ENCODE measurements at places on chromosomes 1 and 21. TPM values are rescaled to one million over a fixed set of nuclear protein-coding genes. Genes with fewer than 3 reads are reported as not detected.
A peak's percentile ranks its signal among the peaks of the same experiment; 100 is the strongest.

GRCh38 chr1:33874636-33875035, 10.8 kb downstream of the HMGB4 start:
- peak; percentile 9 for DNase-seq

DNA sequence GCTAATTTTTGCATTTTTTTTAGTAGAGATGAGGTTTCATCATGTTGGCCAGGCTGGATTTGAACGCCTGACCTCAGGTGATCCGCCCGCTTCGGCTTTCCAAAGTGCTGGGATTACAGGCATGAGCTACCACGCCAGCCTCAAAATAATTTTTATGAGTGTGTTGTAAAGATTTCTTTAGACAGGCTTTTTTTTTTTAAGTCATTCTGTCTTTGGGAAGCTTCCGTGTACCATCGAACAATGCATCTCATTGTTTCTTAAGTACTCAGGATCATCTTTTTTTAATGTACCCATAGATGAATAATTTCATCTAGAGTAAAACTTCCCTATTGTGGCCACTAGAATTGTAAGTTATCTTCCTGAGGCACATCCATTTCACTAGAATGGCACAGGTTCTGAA, 19.6 kb upstream of the SDC3 start:
- DNase-seq = no peak

DNA sequence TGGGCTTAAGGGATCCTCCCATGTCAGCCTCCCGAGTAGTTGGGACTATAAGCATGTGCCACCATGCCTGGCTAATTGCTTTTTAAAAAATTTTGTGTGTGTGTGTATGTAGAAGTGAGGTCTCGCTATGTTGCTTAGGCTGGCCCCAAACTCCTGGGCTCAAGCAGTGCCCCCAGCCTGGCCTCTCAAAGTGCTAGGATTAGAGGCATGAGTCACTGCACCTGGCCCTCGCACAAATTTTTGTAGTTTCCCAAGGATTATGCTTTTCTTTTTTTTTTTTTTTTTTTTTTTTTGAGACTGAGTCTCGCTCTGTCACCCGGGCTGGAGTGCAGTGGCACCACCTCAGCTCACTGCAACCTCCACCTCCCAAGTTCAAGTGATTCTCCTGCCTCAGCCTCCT, 144.4 kb upstream of the HNRNPU start:
- DNase-seq = no peak

DNA sequence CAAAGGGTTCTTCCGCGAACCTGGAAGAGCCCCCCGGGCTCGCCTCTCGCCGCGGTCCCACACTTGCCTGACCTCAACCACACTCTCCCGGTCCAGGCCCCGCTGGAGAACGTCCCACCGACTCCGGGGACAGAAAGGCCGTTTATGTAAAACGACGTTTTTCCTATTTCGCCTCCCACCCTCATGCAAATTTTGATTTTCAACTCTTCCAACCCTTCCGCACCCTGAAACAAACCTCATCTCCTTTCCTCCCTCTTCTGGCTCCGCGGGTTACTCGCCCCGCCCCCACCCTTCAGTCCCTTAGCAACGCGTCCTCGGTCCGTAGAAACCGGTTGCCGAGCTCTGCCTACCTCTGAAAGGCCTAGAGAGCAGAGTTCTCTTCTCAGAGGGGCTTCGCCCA, at the start of gene C1orf141:
TSS of gene C1orf141 (minus strand) at position 276 of the 400 bp plus-strand sequence. CDS start 7,730 bp downstream, outside the sequence.
- peak; percentile 68 for DNase-seq

GABRD gene
- 1.0 TPM for polyA plus RNA-seq

DNA sequence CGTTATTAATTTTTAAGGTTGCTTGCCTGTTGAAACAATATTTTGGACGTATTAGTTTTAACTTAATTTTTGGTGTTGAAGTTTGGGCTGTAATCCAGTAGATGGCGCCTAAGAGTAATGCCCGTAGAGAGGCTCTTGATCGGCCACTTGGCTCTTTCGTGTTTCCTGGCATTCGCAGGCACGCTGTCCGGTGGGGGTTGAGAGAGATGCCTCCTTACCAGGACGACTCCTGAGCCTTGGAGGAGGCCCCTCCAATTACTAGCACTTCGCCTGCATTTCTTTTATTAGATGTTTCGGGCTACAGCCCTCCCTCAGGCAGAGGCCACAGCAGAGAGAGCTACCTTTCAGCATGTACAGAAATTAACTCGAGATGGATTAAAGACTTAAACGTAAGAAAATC, 12.0 kb downstream of the OR2M4 start:
- DNase-seq = no peak

DNA sequence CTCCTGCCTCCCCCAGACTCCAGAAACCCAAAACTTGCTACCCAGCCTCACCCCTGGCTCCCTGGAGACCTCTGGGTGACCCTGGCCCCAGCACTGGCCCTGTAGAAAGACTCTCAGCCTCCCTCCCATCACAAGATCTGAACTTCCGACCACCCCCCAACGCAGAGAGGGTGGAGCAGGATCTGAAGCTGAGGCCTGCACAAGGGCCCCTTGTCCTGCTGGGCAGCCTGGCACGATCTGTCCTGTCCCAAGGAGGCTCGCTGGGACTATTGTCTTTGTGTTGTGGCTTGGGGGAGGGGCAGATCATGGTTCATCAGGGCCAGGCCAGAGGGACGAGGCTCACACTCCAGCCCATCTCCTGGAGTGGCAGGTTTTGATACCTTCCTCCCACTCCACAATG, 20.0 kb downstream of the PHLDA3 start:
- DNase-seq = no peak

DNA sequence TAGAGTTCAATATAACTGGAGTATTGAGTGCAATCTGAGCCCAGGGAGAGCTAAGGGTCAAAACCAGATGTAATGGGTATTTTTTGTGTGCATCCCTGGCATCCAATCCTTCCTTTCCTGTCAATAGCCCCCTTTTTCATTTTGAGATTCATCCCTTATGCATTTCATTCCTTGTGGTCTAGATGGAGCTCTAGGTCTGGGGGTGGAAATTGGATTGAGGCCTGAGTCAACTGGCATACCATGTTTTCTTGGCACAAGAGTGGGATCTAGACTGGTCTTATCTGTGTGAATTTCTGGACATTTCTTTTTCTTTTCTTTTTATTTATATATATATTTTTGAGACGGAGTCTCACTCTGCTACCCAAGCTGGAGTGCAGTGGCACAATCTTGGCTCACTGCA, 67.3 kb upstream of the RAB3GAP2 start:
- no peak for DNase-seq

DNA sequence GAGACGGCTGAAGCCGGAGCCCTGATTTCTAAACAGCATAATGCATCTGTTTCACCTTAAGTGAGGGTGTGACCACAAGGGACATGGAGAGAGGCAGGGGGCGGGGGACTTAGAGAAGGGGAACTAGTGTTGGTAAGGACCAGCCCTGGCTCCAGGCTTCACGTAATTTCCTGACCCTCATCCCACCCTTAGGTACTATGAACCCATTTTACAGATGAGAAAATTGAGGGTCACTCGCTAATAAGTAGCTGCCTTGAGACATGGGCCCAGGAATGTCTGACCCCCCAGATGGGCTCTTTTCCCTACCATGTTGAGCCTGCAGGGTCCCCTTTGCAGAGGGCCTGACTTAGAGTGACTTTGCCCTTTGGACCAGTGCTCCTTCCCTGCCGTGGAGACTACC, 4.7 kb downstream of the EPHA8 start:
- DNase-seq = no peak

TNFRSF4 gene
- 2.4 TPM for polyA plus RNA-seq

- DNase-seq = no peak
Measured at GRCh38 chr1:107473065-107473464, 332.2 kb downstream of the NTNG1 start.

CSRP1 gene
- 46.2 TPM for polyA plus RNA-seq

- no peak for DNase-seq
Measured at GRCh38 chr1:17466359-17466758, 26.9 kb upstream of the RCC2 start.

PRAMEF13 gene
- polyA plus RNA-seq = not detected

DNA sequence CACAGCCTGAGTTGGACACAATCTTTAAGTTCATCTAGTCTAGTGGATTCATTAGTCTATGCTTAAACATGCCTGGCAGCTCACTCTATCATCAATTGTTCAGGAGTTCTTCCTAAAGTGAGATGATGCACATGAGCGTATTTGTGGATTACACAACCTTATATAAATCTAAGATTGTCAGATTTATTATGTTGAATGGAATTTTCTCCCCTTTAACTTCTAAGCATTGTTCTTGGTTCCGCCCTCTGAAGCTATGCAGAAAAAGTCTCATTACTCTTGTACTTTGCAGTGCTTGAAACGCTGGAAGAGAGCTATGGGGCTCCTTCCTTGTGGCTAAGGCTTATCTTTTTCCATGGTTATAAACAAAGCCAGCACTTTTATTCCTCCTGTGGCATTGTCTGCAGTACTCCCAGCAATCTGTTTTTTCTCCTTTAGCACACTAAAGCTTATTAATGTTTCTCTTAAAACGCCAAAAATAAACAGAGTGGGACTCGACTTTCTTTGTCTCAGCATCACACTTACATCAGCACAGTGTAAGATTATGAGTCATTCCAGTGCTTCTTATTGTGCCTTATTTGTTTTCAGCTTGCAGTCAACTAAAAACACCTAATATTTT, 316.8 kb upstream of the CAMK1G start:
- DNase-seq = no peak

DNA sequence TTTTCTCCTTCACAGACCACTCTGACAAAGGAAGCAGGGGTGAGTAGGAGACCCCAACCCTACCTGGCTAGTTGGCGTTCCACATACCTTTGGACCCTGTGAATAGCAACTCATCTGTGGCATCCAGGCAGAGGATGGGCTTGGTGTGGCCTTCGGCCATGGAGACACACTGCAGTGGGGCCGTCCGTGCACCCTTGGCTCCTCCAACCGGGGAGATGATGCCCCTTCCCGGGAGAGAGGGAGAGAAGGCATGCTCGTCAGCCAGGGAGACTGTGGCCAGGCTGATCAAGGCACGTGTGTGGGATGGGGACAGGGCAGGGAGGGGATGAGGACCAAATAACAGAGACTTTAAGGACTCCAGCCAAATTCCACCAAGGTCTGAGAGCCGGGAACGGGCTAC, 42.6 kb downstream of the KIF21B start:
- no peak for DNase-seq

DNA sequence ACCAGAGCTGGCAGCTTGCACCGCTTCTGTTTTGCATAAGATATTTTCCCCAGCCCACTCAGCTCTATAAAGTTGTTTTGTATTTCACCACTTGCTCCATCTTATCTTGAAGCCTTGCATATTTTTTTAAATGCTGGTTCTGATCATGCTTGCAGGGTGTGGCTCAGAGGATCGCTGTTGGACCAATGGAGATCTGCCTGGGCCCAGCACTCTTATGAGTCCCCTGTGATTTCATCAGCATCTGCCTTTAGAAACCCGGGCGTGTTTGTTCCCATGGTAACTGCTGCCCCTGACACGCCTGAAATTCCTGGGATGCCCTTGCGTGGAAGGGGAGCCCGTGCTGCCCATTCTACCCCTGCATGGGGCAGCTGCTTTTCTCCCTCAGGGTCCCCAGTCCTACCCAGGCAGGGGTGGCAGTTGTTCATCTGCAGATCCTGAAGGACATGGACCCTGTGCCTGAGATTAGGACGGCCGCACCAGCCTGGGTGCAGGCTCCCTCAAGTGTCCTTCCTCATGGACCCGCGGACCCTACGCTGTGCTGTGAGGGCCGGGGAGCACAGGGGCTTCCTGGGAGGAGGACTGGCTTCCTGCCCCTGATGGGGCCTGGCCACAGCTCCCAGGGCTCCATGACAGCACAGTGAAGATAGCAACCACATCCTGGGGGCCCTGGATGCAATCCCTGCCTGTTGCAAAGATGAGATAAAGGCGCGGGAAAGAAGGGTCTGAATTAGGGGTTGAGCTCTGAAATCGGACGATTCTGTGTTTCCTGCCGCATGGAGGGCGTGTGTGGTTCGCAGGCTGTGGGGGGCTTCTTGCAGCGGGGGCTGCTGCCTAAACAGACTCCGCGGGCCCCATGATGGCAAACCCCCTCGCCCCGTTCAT, 226.5 kb downstream of the SDCCAG8 start:
- DNase-seq = peak; percentile 50

GAS5 gene
- 675 TPM for polyA plus RNA-seq

- DNase-seq = peak; percentile 77
Measured at GRCh38 chr1:198258491-198258890, 101.7 kb downstream of the NEK7 start.

- no peak for DNase-seq
Measured at GRCh38 chr1:43796111-43796581, 88.8 kb downstream of the ST3GAL3 start.

GRCh38 chr1:98177751-98178150, 256.9 kb upstream of the DPYD start:
- no peak for DNase-seq

GJA5 gene
- 22.6 TPM for polyA plus RNA-seq

BTBD8 gene
- 1.6 TPM for polyA plus RNA-seq

AGRN gene
- 28.4 TPM for polyA plus RNA-seq

ACTL8 gene
- not detected for polyA plus RNA-seq

GRCh38 chr21:43645136-43645891, 14.0 kb downstream of the HSF2BP start:
- peak; percentile 90 for DNase-seq

DNA sequence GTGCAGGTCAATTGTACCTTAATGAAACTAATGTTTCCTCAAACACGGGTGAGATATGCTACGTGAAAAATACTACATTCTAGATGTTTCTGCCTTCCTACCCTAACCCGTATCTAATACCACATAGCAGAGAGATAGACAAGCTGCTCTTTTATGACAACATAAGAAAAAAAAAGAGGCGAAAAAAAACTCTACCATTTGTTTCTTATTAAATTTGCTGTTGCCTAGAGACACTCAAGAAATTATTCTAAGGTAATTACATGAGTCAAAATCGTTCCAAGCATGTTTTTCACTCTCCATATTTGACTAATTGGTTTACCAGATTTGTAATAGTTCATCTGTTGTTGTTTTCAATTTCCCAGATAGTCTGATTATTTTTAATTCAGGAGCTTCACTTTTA, 27.4 kb downstream of the PALMD start:
- DNase-seq = no peak

DNA sequence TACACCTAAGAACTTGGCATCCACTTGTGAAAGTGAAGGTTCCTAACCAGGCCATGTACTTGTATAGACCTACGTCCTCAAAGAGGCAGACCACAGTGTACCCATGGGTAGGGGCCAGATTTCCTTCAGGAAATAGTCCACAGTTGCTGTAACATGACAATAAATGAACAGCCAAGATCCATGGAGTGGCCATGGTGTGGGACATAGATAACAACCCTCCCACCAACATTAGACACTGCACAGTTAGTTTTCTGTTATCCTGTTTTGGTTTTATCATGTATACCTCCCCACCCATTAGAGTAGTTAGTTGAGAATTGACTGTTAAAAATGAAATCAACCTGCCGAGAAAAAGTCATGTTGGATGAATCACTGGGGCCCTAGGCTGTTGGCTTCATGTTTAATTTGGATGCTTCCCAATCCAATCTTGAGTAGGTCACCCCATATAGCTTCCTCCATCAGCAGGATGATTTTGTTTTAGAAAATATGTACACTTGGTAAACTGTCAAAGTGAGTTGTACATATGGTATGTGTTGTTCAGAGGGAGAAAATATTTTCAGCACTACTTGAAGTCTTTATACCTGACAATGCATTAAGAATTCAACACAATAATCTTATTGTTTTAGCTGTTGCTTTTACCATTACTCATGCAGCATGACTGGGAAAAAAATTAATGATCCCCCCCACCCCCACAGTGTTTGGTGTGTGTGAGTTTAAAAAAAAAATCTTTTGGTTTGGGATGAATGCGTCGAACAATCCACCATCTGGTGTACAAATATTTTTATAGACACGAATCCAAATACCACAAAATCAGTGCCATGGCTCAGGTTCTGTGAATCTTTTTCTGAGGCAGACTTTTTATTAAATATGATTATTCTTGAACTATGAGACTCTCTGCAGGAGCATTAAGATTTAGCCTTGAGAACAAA, 88.3 kb upstream of the ARHGAP29 start:
- DNase-seq = peak; percentile 52

TAF13 gene
- polyA plus RNA-seq = 51.1 TPM

Measured in muscle of back (tissue), 13 donors.